ENCODE measurements at places on chromosomes 13 and 19.

GRCh38 chr13:41995946-41996345, 35.0 kb upstream of the VWA8 start:
- DNase-seq: peak; percentile 1

DNA sequence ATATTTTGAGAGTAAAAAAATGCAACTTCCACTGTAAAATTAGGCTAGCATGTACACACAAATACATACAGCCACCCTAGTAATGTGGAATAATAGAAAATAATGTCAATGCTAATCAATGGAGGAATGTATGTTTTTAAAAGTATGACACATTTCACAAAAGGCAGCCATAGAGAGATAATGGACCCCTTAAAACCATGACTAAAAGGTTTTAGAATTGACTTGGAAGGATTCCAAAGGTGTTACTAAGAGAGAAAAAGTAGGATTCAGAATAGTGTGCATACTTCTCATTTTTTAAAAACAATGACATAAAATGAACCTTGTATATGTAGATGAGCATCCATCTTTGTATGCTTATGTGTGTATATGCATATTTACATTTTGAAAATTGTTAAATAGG, 597.9 kb upstream of the PCDH9 start:
- DNase-seq: no peak

GRCh38 chr13:78398743-78399410, 204.5 kb downstream of the POU4F1 start:
- no peak for DNase-seq

DNA sequence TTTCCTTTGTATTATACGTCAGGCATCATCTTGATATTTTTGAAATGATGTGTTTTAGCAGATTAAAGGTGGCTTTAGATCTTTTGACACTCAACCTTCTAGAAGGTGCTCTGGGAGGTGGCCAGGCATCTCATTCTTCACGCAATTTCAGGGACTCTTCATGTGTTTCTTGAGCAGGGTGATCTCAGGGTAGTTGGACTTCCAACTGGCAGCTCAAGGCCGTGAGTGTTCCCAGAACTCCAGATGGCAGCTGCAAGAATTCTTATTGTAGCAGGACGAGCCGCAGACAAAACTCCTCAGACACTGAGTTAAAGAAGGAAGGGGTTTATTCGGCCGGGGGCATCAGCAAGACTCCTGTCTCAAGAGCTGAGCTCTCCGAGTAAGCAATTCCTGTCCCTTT, 82.5 kb upstream of the UBAC2 start:
- DNase-seq: no peak

DNA sequence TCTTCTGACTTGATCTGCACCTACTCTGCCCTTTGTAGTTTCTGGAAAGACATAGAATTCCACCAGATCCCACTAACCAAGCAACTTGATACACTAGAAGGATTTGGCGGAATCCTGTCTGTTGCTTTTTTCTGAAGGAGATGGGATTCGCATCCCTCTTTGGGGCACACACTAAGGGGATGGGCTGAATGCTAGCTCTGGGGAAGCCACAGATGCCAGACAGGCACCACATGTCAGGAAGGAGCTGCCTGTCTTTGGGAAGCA, 52.1 kb downstream of the SERP2 start:
- DNase-seq: no peak

DNA sequence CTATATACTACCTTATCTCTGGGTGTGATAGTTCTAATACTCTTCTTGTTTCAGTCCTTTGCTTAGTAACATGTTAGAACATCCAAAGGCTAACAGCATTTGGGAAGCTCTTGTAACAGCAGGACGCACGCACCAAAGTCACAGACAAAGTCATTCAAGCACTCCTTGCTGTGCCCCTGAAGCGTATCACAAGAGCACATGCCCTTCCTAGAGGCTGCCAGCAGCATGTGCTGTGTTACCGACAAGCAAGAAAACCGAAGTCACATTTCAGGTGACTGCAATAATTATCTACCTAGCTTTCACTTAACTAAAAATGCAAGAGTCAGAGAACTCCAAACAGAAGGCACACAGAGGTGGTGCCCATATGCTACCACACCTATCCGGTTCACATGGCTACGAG, 194.1 kb downstream of the KLF12 start:
- DNase-seq: no peak

DNA sequence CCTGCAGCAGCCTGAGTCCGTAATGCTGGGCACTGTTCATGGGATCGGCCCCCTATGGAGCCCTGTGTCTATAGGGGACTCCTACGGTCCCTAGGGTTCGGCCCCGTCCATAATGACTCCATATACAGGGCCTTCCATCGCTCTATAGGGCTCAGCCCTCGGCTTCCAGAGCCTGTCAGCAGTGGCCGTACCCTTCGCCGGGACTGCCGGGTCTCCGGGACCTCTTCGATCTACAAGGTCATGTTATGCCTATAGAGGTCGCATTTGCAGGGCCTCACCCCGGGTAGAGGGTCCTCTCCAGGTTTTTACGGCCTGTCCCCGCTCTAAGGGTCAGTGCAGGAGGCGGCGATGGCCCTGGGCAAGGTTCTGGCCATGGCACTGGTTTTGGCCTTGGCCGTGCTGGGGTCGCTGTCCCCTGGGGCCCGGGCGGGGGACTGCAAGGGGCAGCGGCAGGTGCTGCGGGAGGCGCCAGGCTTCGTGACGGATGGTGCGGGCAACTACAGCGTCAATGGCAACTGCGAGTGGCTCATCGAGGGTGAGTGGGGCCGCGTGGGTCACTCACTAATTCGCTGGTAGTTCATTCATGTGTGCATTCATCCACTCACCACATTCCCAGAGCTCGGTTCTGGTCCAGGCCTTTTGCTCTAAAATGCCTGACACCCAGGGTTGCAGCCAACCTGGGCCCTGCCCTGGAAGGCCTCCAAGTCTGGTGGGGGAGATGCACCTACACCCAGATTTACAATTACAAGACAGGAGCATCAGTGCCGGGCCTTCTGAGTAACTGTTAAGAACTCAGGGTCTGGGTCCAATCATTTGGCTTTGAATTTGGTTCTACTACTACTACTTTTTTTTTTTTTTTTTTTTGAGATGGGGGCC, 699 bp downstream of the MEGF8 start:
- DNase-seq: peak; percentile 8

DNA sequence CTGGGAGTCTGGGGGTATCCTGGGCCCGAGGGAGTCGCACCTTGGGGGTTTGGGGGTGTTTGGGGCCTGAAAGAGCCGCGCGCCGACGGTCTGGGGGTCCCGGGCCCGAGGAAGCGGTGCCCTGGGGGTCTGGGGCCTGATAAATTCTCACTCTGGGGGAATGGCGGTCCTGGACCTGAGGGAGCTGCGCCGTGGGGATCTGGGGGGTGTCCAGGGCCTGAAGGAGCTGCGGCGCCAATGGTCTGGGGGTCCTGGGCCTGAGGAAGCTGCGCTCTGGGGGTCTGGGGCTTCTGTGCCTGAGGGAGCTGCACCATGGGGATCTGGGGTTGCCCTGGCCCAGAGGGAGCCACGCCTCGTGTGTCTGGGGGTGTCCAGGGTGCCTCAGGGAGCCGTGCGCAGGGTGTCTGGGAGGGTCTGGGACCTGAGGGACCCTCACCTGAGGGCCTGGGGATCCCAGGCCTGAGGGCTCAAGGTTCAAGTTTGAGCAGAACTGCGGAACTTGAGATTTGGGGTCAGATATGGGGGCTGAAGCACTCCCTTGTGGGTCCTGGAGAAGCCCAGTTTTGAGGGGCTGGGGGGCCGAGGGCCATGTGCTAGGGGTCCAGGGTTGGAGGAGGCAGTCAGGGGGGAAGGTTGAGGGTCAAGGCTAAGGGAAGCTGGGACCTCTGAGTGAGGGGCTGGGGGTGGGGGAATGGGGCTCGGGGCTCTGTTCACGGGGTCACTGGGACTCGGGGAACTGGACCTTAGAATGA, 1.1 kb downstream of the HDGFL2 start:
- DNase-seq: no peak

GRCh38 chr19:19552798-19553197, 14.7 kb downstream of the CILP2 start:
- DNase-seq: no peak

- DNase-seq: no peak
Observed at GRCh38 chr13:45728759-45729158, 26.6 kb downstream of the CBY2 start.

GRCh38 chr13:110942248-110942981, 27.5 kb upstream of the ANKRD10 start:
- no peak for DNase-seq

DNA sequence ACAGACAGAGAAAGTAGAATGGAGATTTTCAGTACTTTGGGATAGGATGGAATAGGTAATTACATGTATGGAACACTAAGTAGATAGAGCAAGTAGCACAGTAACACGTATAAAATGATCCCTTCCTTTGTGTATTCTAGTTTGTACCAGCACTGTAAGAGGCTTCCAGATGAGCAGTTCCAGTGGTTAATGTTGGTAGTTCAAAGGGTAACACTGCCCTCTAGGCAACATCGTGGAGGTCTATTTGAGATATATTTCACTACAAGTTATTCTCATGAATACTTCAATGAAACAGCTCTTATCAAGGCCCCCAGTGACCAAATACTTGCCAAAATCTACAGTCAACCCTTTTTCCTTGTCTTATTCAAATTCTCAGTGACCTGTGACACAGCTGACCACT, 13.5 kb upstream of the ZNF563 start:
- no peak for DNase-seq

GRCh38 chr13:64074971-64075474, 2659.4 kb upstream of the PCDH20 start:
- DNase-seq: no peak

DNA sequence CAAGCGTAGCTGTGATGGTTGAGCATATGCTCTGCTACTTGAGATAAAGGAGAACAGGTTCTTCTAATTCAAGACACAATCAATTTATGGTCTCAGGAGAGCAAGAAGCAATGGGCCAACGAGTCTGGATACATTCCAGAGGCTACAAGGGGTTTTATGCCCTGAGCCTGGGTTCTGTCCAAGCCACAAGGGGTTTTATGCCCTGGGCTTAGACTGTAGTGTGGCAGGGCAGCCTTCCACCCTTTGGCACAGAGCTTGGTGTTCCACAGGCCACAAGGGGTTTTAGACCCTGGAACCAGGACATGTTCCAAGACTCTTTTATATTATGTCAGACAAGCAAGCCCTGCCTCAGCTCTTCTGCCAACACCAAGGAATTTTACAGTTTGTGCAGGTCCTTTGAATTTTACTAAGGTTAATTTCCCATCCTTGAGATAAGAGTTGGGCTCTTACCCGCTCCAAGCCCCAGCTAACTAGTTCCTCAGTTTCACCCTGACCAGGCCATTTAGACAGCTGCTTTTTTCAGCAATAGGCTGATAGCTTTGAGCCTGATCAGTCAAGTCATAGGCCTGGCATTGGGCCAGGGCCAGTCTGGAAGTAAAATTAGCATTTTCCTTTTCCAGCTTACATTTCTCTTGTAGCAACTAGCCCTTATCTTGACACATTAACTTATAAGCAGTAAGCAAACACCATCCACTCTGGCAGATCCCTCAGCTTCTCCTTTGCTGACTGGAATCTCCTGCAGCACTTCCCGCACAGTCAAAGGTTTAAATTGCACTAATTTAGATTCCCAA, 95.0 kb downstream of the ZNF737 start:
- no peak for DNase-seq

DNA sequence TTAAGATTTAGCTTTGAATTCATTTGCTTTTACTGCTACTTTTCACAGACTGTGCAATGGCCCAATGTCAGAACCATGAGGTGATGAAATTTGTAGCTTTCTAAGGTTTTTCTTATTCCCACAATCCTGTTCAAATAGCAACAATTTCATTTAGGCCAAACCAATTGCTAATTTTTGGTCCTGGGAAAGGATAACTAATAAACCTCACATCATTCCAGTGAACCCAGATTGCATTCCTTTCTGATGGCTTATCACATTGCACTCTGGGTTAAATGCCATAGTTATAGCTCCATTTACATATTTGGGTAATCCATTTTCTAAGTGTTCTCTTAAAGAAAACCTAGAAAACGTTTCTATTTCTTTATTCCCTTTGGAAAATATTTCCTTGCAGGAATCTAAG, 22.9 kb upstream of the POMP start:
- no peak for DNase-seq

DNA sequence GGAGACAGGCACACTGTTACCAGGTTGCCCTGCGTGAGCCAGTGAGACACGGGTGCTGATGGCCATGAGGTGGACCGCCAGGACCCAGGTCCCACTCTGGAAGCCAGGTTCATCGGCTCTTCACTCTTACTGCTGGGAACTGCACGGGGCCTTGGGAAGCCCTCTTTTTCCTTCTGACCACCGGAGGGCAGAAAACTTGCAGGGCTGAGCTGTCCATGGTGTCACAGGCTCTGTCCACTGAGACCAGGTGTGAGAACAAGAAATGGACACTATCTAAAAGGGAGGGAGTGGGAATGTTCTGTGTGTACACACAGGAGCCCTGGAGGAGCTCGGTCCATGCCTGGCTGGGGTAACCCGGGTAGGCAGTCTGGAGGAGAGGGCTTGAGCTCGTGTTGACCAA, 93.4 kb downstream of the UQCRFS1 start:
- DNase-seq: no peak

DNA sequence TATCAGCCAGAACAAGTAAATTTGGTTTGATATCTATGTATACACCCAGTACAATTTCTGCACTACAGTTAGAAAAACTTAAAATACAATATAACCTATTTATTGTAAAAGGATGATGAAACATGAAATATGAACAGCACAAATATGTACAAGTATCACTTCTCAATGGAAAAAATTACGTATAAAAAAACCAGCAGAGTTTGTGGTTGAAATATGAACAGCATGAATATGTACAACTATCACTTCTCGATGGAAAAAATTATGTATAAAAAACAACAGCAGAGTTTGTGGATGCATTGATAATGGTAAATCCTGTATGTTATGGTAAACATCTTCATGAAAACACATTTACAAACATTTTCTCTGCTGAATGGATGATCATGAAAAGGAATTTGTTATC, 32.4 kb upstream of the CEACAM21 start:
- DNase-seq: no peak

DNA sequence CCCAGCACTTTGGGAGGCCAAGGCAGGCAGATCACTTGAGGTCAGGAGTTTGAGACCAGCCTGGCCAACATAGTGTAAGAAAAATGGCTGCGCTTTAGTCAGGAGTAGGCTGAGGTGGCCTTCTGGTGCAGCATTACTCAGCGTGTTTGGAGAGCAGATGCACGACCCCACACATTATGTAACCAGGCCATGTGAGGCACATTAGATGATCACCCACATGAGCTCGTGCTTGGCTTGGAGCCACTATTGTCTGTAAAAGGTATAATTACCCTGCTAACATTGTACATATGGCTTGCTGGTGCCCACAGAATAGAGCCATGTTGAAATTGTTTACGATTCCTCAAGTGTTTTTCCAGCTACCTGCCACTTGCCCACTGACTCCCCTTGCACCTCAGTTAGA, 24.0 kb upstream of the SCEL start:
- DNase-seq: no peak

DNA sequence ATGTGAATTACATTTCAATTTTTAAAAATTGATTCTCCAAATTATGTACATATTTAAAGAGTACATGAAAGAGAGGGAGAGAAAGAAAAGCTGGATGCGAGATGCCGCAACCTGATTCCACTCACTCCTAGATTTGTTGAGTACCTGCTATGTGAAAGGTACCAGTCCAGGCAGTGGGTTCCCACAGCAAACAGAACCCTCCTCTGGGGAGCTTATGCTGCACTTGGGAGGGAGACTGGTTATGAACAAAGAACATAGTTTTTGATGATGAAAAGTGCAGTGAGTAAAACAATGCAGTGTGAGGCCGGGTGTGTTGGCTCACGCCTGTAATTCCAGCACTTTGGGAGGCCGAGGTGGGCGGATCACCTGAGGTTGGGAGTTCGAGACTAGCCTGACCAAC, 43.4 kb downstream of the ACTN4 start:
- DNase-seq: no peak

Measured in CD4-positive, alpha-beta T cell treated with Interferon gamma for 1 hour (primary cell).